ENCODE measurements at places on chromosomes 13 and 19. TPM values are rescaled to one million over a fixed set of nuclear protein-coding genes. Genes with fewer than 3 reads are reported as not detected.

DNA sequence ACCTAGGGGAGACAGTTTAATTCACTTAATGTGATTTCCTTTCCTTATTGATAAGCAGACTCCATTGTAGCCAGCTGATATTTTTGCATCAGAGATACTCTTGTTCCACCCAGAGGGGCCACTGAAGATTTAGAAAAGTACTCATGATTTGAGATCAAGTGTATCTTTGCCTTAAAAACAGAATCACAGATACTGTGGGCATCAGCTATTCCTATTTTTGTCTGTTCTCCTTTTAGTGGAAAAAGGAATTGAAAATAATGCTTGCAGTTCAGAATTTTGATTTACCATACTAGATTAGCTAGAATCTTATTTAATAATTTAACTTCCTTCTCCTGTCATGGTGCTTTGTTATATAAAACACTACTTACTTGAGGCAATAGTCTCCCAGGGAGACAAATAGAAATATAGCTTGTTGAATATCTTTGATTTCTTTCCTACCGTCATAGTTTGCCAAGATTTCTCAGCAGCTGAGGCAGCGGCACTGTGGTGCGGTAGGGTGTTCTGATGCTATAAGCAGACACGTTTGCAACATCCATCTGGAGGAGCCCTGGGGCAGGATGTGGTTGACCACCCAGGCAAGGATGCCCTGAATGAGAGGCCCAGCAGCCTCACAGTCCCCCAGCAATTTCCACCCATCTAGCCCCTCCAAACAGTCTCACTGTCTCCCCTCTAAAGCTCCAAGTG is 47.0 kb upstream of the RAP2A start:
- peaks cover 5% of the 10 kb centered on the region for H3K4me1 ChIP-seq
- no peaks in the 10 kb centered on the region for H3K27me3 ChIP-seq
- no peak for DNase-seq
- H3K27ac ChIP-seq = no peak overlapping the region
- H3K36me3 ChIP-seq = peaks cover 25% of the 10 kb centered on the region

DNA sequence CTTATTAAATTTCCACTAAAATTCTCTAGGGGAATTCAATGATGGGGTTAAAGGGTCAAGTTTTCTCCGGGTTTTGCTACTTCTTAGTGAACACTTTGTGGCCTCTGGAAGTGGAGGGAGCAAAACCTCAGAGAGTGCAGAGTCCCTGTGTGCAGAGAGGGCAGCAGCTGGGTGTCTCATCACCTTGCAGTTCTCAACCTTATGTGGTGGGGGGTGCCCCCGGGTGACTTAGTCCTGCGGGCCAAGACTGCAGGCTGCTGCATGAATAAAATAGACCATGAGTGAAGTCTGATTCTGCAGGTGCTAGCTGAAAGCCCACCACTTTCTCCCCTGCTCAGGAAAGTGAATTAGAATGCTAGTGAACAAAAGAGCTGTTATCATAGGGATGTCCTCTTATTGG is 191.6 kb downstream of the DLEU7 start:
- no peaks in the 10 kb centered on the region for H3K4me1 ChIP-seq
- no peaks in the 10 kb centered on the region for H3K36me3 ChIP-seq
- no peak overlapping the region for H3K27ac ChIP-seq
- no peak for DNase-seq
- H3K27me3 ChIP-seq = no peaks in the 10 kb centered on the region
- H3K4me3 ChIP-seq = no peak overlapping the region

DNA sequence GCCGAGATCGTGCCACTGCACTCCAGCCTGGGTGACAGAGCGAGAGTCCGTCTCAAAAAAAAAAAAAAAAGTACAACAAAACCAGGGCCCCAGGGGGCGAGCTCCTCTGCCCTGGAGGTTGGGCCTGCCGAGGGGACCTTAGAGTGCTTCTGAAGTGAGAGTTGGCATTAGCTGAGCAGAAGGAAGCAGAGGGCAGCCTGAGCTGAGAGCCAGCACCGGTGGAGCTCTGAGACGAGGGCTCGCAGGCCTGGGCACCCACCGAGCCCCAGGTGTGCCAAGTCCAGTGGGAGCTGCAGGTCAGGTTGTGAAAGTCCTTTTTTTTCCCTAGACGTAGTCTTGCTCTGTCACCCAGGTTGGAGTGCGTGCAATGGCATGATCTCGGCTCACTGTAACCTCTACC is 46.0 kb downstream of the KDM4B start:
- peaks cover 6% of the 10 kb centered on the region for H3K36me3 ChIP-seq
- H3K27ac ChIP-seq = no peak overlapping the region
- H3K4me1 ChIP-seq = peaks cover 3% of the 10 kb centered on the region
- DNase-seq = no peak
- no peaks in the 10 kb centered on the region for H3K27me3 ChIP-seq

DNA sequence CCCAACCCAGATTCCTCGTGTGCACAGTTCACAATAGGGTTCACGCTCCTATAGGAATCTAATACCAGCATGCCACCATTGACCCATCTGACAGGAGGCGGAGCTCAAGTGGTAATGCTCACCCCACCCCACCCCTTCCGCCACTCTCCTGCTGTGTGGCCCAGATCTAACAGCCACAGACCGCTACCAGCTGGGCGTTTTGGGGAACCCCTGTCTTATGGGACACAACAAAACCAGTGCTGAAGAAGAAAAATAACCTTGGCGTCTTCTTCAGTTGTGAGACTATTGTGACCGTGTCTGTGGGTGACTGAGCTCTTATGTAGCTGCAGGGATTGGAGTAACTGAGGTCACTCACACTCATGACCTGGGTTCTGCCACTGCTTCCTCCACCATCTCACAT is 5.2 kb upstream of the OR10H1 start:
- H3K27ac ChIP-seq = no peak overlapping the region
- no peak overlapping the region for H3K4me3 ChIP-seq
- no peaks in the 10 kb centered on the region for H3K4me1 ChIP-seq
- H3K27me3 ChIP-seq = no peaks in the 10 kb centered on the region

DNA sequence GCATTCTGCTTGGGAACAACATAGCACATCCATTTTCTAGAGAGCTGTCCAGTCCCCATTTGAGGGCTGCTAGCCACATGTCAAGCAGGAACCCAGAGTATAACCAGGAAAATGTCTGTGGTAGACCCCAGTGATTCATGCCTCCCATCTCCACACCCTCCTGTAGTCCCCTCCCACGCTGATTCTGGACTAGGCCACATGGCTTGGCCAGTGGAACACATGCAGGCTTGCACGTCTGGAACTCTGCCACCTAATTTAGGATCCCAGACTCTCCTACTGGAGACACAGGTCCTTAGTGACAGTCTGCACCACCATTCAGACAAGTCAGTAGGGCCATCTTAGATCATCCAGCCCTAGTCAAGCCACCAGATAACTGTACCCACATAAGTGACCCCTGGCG is 149.8 kb downstream of the ZIC5 start:
- H3K27ac ChIP-seq = no peak overlapping the region
- peaks cover 4% of the 10 kb centered on the region for H3K4me1 ChIP-seq

DNA sequence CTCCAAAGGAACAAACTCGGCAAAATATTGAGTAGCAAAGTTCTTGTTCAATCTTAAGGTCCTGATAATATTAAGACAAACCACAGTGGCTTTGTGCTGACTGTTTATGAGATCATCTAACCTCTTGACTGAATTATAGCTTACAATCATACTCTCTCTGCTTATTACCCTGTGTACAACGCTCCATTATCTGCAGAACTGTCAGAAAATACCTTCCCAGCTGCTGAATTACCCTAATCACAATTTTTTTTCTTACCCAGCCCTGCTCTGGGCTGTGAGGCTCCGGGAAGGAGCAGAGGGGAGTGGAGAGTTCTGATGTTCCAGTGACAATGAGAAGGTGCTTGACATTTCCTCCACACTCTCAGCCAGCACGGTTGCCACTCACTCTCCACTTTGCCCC is 64.8 kb downstream of the DCT start:
- DNase-seq = no peak
- H3K4me3 ChIP-seq = no peak overlapping the region
- H3K36me3 ChIP-seq = no peaks in the 10 kb centered on the region
- peaks cover 18% of the 10 kb centered on the region for H3K4me1 ChIP-seq

DNA sequence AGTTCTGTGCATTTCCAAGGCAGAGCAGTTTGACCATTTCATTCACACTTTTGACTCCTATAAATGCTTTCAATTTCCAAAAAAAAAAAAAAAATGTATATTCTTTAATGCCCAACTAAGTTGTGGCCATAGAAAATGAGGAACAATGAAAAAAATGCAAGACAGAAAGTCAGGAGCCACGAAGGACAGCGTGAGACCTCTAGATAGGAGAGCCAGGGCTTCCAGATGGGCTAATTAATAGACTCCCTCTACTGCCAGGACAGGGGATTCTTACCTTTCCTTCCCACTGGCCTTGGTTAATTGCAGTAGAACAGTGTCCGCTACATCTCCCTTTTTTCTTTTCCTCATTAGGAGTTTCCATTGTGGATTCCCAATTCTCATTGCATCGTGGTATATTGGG is 8.6 kb downstream of the FPR3 start:
- peak overlapping the region; percentile 17 for H3K27ac ChIP-seq
- H3K27me3 ChIP-seq = no peaks in the 10 kb centered on the region
- peaks cover 4% of the 10 kb centered on the region for H3K4me1 ChIP-seq

GRCh38 chr19:43997631-43998290 is 5.0 kb upstream of the ZNF230 start:
- H3K27me3 ChIP-seq = no peaks in the 10 kb centered on the region
- no peak overlapping the region for H3K4me3 ChIP-seq
- no peak overlapping the region for H3K27ac ChIP-seq
- peaks cover 32% of the 10 kb centered on the region for H3K36me3 ChIP-seq
- no peaks in the 10 kb centered on the region for H3K4me1 ChIP-seq

DNA sequence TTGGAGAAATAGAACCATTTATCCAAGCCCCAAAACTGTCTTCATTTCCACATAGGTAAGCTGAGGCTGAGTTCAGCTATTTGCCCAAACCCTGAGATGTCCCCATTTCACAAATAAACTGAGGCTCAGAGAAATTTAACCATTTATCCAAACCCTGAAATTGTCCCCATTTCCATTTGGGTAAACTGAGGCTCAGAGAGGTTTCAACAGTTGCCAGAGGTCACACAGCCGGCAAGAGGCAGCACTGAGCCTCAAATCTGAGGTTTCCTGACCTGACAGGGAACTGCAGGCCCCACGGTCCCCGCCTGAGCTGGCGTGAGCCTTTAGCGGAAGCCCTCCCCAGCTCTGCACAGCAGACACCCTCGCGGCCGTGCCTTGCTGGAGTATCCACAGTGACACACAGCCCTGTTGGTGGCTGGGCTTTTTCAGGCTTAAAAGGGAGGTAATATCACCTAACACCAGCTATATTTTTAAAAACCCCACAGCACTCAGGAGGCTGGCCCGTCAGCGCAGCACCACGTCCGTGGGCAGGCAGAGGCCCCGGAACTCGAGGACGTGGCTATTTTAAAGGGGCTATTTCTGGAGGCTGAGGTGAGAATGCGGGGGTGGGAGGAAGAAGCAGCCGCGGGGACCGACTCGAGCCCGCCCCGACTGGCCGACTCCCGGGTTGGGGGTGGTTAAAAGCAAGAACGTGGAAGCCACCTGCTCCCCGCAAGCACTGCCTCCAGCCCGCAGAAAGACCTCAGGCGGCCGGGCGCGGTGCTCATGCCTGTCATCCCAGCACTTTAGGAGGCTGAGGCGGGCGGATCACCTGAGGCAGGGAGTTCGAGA is 18.5 kb downstream of the PTPRS start:
- H3K36me3 ChIP-seq = no peaks in the 10 kb centered on the region
- H3K4me3 ChIP-seq = no peak overlapping the region
- H3K27me3 ChIP-seq = peaks cover 4% of the 10 kb centered on the region

DNA sequence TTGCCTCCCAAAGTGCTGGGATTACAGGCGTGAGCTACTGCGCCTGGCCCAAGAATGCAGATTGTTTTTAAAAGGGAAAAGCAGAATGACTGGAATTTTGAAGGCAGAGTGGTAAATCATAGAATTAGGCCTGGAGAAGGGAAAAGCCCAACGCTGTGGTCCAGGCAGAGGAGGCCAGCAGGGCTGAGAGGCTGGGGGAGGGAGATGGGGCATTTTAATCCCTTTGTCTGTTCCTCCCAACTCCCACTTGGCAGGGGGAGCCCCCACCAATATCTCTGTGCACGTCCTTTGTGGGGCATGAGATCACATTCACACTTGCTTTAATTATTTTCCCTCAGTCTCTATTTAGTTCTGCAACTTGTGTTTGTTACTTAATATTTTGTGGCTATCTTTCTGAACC is 54.4 kb upstream of the RANBP3 start:
- no peak for DNase-seq
- no peak overlapping the region for H3K4me3 ChIP-seq
- no peaks in the 10 kb centered on the region for H3K27me3 ChIP-seq
- peaks cover 5% of the 10 kb centered on the region for H3K36me3 ChIP-seq
- H3K4me1 ChIP-seq = no peaks in the 10 kb centered on the region

DNA sequence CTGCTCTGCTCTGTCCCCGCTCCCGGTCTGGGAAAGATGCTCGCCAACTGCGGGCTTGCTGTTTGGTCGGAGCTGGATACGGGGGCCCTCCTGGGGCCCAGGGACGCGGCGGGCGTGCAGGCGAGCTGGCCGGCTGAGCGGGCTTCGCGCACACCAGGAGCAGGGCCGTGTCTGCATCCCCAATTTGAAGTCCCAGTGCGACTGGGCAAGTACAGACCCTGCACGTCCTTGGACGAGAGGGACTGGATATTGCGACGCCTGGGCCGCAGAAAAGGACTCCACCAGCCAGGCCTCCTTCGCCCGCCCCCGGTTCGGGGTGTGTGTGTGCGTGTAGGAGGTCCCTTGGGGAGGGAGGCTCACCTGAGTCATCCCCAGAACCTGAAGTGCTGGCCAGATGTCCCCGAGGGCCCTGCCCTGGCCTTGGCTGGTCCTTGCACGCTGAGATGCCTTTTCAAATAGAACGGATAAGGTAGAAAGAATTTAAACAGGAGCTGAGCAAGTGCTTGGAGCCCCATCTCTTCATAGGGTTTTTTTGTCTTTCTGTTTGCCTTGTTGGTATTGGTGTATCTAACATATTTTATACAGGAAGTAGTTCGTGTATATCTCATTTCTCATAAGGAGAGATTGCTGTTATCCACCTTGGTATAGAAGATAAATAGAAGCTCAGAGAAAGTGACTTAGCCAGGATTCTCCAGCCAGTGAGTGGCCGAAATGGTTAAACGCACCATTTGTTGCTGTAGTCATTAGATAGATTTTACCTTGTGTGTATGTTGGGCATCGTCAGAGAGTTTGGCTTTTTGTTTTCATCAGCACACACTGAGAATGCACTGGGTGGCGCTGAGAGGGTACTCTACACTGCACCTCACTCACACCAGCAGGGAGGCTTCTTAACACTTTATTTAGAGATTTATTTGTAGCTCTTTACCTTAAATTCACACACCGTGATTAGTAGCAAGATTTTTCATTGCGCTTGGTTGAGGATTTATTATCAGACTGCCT is 1.1 kb downstream of the NAXD start:
- H3K27me3 ChIP-seq = no peaks in the 10 kb centered on the region
- H3K36me3 ChIP-seq = no peaks in the 10 kb centered on the region
- H3K4me1 ChIP-seq = peaks cover 7% of the 10 kb centered on the region
- peak; percentile 20 for DNase-seq

- no peak overlapping the region for H3K4me3 ChIP-seq
- H3K27ac ChIP-seq = no peak overlapping the region
- H3K4me1 ChIP-seq = no peaks in the 10 kb centered on the region
These were observed 446.2 kb downstream of the ITGBL1 start for GRCh38 chr13:101898676-101899075.

GRIK5 gene
- total RNA-seq = 1.6 TPM

ANGPTL4 gene
- total RNA-seq = 4.4 TPM

PROZ gene
- total RNA-seq = not detected

GSX1 gene
- total RNA-seq = not detected

ZNF235 gene
- 4.7 TPM for total RNA-seq

GRIN3B gene
- 11.6 TPM for total RNA-seq

AKT2 gene
- total RNA-seq = 117 TPM

IL12RB1 gene
- total RNA-seq = 7.8 TPM

EXOC3L2 gene
- total RNA-seq = 1.7 TPM

TEAD2 gene
- 31.4 TPM for total RNA-seq

TUBA3C gene
- not detected for total RNA-seq

MATK gene
- total RNA-seq = 6.0 TPM
